ENCODE measurements at places on chromosomes 7 and 10.

GRCh38 chr7:40297741-40298311 is 163.0 kb downstream of the SUGCT start:
- DNase-seq = no peak

DNA sequence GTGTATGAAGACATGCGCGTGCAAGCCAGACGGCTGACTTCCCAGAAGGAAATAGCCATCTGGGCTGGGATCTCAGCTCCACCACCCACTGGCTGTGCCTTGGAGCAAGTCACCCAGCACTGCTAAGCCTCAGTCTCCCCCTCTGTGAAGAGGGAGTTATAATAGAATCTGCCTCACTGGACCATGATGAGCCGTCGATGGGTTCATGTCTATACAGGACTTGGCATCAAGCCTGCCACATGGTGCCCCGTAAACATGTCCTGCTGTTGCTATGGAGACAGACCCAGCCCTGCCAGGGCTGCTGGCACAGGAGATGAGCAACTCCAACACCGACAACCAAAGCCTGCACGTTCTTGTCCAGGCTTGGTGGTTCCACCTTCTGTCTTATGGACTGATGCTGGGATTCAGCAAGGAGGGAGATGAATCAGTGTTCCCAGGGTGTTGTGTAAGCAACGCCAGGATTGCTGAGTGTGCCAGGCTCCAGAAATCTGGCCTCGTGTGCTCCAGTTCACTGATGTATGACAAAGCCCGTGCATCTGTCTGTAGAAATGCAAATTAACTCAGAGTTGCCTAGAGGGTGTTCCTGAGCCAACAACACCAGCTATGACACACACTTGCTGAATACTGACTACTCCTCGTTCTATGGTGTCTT is 5.6 kb downstream of the GPR15LG start:
- DNase-seq = no peak

DNA sequence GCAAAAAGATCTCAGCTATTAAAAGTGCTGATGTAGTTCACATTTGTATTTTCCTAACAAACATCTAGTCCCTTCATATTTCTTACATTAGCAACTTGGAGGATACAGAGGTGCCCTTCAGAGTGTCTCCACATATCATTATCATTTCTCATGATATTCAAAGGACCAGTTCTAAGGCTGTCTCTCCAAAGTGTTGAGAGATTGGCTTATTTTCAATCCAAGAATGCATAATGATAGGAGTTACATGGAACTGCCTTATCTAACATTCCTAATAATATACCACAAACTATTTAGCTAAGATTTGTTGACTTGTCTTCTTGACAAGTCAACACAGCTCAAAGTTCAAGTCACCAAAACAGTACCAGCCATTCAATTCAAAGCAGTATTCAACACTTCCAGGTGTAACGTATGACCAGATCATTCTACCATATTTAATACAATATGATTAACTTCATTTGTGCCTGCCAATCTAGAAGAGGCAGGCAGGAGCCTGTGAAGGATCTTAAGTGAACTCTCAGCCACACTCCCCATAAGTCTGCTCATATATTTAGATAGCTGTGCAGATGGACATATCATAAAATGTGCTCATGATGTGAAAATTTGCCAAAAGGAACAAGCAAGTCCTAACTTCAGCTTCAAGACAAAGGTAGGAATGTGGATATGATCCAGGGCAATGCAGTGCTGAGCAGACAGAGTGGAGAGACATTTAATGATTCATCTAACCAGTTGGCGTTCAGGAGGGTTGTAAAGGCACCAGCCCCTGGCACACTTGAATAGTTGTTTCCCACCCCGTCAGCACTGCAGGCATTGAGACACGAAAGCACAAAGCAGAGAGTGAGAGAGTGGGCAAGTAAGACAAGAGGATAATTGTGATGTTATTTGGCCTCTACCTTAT is 108.3 kb downstream of the MTERF1 start:
- DNase-seq = peak; percentile 15

DNA sequence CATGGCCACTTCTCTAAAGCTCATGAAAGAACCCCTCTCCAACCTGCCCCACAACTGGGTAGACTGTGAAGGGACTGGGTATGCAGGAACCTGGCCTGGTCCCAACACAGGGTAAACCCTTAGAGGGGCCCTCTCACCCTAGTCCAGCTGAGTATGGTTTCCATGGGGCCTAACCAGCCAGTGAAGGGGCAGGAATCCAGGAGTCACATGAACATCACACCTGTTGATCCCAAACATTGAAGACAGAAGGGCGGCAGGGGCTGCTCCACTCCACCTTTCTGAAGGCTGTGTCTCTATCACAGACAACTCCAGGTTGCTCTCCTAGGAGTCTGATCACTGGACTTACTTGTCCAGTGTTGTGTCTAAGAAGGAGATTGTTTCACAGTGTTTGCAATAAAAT is 30.8 kb downstream of the GRID1 start:
- no peak for DNase-seq

DNA sequence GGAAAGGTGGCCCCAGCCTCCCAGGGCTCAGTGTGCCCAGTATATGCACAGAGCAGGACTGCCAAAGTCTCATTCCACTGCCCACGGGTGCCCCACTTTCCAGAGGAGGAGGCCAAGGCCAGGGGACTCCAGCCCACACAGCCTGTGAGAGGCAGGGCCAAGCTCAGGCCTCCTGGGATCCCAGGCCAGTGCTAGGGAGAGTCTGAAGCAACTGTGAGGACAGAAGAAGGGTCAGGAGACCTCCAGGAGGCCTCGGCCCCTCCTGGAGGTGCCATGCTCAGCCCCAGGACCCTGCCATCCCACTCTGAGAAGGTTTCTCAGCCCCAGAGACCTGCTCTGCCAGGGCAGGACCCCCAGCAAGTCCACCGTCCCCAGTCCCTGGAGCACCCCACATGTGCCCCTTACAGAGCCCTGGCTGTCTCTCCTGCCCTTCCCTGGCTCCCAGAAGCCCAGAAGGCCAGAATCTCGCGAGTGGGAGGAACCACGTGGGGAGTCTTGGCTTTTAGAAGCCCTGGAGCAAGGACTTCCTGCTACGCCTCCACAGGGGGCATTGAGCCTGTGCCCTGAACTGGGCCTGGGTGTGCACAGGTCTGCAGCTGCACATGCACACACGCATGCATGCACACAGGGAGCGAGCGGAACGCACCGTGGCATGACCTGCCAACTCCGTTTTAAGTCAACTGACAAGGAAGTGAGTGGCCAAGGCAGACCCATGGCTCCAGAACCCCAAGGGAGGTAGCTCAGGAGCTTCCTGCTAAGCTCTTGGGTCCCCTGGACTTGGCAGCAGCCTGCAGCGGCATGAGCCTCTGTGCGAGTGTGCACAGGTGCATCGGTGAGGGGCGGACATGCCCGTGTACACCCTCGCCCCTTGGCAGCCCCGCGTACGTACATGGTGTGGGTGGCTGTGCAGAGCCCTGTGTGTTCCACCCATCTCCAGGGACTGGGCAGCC is 33.6 kb downstream of the ZCCHC24 start:
- no peak for DNase-seq

Measured in muscle of arm (tissue), 14 donors.